ENCODE measurements at places on chromosomes 3 and 15.

DNA sequence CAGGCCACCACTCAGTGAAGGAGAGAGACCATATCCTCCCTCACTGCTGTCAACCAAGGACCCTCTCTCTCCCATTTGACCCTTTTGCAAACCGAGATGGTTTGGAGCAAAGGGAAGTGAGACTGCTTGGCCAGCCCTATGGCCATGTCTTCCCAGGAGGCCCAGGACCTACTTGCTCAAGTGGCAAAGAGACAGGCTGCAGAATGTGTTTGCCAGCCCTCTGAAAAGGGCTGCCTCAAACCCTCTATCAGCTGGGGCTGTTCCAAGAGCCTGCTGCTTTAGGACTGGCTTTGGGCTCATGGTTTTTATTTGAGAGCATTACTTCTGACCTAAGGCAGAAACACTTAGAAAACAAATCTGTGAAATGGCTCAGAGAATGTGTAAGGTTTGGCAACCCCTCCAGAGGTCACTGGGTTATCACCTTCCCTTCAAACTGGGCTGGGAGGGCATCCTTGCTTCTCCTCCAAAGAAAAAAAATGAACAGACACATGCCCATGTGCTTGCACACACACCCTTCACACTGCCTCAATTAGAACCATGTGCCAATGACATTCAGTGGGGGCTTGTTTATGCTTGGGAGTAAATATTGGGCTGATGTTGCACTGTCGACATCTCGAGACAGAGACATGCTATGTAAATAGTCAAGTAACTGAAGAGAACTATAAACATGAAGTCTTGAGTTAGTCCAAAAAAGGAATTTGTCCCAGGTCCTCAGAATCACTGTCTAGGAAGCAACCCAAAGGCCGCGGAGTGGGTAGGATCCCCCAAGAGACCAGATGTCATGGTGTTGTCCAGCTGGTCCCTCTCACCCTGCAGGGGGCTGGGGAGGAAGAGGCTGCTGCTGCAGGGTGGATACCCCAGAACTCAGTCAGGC is 49.8 kb upstream of the CTDSPL start:
- DNase-seq: no peak

GRCh38 chr15:100762913-100763834 is 116.5 kb upstream of the ALDH1A3 start:
- no peak for DNase-seq

DNA sequence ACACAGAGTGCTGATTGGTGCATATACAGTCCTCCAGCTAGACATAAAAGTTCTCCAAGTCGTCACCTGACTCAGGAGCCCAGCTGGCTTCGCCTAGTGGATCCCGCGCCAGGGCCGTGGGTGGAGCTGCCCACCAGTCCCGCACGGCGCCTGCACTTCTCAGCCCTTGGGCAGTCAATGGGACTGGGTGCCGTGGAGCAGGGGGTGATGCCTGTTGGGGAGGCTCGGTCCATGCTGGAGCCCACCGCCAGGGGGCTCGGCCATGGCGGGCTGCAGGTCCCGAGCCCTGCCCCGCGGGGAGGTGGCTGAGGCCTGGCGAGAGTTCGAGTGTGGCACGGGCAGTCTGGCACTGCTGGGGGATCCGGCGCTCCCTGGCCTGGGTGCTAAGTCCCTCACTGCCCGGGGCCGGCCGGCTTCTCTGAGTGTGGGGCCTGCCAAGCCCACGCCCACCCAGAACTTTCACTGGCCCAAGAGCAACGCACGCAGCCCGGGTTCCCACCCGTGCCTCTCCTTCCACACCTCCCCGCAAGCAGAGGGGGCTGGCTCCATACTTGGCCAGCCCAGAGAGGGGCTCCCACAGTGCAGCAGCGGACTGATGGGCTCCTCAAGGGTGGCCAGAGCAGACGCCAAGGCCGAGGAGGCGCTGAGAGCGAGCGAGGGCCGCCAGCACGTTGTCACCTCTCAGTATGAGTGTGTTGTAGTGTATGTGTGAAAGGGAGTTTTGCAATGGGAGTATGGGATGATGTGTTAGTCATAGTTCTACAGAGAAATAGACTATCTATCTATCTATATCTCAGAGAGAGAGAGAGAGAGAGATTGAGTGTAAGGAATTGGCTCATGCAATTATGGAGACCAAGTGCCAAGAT is 69.0 kb downstream of the UBE2E2 start:
- DNase-seq: no peak

- no peak for DNase-seq
Observed at GRCh38 chr3:116916836-116917235, 207.3 kb downstream of the TUSC7 start.

GRCh38 chr3:59605318-59605717 is 555.5 kb upstream of the CFAP20DC start:
- no peak for DNase-seq

GRCh38 chr3:6119367-6119766 is 741.5 kb upstream of the GRM7 start:
- no peak for DNase-seq

- DNase-seq: no peak
Observed at GRCh38 chr15:34664418-34664817, 81.0 kb upstream of the GOLGA8B start.

GRCh38 chr15:40722934-40723333 is 28.0 kb downstream of the RAD51 start:
- no peak for DNase-seq

Measured in KBM-7 (cell line).